ENCODE measurements at places on chromosomes 11 and 22.

- no peak for DNase-seq
Measured at GRCh38 chr11:12087075-12088004, 23.1 kb upstream of the MICAL2 start.

- DNase-seq: no peak
Measured at GRCh38 chr22:31637447-31637890, 24.5 kb downstream of the PISD start.

GRCh38 chr11:105740164-105740903, 130.5 kb downstream of the GRIA4 start:
- no peak for DNase-seq

DNA sequence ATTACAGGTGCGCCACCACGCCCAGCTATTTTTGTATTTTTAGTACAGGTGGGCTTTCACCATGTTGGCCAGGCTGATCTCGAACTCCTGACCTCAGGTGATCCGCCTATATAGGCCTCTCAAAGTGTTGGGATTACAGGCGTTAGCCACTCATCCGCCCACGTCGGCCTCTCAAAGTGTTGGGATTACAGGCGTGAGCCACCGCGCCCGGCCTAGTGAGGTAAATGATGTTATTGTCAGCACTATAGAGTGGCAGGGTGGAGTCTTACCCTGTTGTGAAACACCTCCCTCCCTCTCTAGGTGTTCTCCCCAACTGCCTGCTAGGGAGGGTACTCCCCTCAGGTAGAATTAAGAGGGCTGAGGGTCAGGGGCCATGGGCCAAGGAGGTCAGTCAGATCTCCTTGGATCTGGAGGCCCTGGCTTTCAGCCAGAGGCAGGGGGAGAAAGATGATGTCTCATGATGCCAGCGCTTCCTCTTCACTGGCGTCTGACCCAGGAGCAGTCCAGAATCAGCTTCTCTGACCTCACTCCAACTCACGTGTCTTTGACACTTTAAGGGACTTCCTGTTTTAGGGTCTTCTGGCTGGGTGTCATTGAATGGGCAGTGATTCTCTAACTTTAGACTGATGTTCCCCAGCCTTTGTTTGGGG, 2.0 kb downstream of the GGA1 start:
- DNase-seq: no peak

- DNase-seq: no peak
Measured at GRCh38 chr11:16226245-16226644, 130.1 kb downstream of the SOX6 start.
